COR-L47 (cell line): ENCODE measurements at places on chromosomes 7 and 10.

DNA sequence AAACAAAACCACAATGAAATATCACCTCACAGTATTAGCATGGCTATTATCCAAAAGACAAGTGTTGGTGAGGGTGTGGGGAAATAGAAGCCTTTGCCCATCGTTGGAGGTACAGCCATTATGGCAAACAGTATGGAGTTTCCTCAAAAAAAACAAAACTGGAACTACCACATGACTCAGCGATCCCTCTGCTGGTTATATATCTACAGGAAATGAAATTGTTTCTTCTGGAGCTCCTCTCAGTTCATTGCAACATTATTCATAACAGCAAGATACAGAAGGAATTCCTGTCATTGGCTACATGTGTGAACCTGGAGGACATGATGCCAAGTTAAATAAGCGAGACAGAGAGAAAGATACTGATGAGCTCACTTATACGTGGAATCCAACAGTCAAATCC lies 2.4 kb upstream of the UBE3C start:
- DNase-seq = no peak

DNA sequence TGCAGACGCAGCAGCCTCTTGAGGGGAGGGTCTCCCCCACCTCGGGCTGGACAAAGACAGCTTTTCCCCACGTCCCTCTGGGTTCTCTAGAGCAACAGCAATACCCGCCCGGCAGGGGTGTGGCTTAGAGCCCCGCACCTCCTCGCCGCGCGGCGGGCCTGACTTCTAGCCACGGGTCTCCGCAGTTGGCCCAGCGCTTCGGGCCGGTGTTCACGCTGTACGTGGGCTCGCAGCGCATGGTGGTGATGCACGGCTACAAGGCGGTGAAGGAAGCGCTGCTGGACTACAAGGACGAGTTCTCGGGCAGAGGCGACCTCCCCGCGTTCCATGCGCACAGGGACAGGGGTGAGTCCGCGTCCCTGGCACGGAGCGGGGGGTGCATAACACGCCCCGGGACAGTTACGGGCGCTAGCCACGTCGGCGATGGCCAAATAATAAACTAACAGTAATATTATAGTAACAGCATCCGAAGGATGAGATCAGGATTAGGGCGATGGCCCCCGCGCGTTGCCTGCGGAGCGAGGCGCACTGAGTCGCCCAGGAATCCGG lies 1.2 kb downstream of the CYP2E1 start:
- no peak for DNase-seq

DNA sequence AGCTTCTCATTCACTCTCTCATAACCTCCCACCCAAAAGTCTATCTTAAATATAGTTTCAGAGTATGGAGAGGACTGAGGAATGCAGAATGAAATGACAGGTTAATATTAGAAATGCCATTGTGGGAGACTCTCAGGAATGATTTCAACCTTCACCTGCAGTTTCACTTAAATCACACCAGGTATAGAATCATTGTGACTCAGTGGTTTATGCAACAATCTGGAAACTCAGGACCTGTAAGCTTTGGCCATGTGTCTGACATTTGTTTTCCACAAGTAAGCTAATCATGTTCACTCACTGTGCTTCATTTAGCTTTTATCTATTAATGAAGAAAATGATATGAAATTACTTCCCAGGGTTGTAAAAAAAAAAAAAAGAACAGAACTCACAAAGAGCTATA lies 8.7 kb upstream of the PTPN12 start:
- DNase-seq = no peak

DNA sequence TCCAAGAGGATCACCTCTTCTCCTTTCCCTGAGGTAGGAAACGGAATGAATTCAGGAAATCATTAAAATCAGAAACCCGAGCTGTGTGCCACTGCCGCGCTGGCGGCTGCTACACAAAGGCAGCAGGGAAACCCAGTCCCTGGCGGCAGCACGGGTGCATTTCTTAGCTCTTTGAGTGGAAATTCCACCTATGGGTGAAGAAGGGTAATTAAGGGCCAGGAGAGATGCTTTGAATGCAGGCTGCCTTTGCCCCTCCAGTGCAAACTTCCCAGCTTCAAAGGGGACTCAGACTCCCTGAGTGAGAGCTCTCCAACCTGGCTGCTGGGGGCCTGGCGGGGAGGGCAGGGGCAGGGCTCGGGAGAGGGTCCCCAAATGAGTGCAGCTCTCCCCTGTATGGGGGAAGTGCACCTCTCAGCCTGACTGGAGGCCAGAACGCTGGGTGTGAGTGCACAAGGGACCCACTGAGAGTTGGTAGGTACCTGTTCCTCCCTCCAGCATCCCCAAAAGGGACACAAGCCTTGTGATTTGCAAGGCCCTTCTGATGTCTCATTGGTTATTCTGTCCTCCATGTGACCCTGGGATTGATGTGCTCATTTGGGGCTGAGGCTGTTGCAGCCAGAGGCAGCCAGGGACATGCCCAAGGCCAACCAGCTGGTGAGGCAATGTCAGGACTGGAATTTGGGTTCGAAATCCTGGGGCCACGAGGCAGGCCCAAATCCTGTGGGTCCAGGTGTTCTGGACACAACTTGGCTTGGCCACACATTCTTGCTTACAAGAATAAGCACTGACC lies 16.3 kb upstream of the ZMIZ1 start:
- DNase-seq = peak; percentile 20

- DNase-seq = peak; percentile 40
Measured at GRCh38 chr10:129971381-129972144, 7.5 kb upstream of the EBF3 start.

DNA sequence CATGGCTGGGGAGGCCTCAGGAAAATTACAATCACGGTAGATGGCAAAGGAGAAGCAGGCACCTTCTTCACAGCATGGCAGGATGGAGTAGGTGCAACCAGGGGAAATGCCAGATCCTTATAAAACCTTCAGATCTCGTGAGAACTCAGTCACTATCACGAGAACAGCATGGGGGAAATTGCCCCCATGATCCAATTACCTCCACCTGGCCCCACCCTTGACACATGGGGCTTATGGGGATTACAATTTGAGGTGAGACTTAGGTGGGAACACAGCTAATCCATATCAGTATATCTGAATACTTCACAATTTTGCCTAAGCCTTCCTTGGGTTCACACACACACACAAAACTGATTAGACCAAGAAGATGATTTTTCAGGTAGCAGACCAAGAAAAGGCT lies 145.1 kb upstream of the COL1A2 start:
- no peak for DNase-seq

DNA sequence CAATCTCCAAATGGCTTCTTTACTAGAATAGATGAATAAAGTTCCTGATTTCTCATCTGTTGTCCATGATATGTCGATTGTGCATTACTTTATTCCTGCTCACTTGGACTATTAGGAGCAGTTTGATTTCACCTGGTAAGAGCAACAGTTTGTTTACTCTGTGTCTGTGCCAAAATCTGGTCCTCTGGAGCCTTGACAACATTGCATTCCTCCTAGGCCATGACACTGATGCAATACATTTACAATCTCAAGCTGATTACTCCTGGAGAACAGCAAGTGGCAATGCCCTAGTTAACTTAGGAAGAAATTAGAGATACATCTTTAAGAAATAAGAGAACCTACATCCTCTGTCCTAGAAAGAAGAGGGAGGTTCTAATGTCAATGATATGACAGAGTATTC lies 71.8 kb downstream of the SGCE start:
- DNase-seq = no peak

DNA sequence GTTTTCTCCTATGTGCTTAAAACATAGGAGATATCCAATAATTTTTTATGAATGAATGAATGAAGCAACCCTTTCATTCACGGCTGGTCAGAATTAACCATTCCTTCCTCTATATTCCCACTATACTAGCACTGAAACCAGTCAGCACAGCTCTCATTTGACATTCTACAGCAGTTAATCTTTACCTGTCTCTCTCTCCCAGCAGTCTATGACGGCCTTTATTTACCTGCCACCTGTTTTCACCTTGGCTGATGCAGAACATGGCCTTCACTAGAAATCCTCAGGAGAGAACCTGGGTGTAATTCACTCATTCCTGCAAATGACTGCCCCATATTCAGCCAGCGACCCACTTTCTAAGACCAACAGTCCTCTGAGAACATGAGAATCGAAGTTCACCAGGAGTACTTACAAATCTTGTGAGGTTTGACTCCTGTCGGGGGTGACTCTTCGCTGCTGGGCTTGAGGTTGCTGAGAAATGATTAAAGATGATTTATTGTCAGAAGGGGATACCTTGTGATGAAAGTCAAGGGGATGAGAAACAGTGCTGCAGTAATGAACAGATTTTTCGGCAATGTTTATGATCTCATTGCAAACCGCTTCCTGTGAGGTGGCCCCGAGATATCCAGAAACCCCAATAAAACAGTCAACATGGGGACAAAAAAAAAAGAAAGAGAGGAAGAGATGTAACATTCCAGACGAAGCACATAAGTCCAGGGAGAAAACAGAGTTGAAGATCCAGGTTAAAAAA lies 30.9 kb upstream of the PDLIM1 start:
- no peak for DNase-seq

GRCh38 chr10:117408436-117409384 lies 33.5 kb upstream of the PDZD8 start:
- DNase-seq = no peak

GRCh38 chr7:5217851-5218331 lies 27.9 kb downstream of the WIPI2 start:
- DNase-seq = no peak

DNA sequence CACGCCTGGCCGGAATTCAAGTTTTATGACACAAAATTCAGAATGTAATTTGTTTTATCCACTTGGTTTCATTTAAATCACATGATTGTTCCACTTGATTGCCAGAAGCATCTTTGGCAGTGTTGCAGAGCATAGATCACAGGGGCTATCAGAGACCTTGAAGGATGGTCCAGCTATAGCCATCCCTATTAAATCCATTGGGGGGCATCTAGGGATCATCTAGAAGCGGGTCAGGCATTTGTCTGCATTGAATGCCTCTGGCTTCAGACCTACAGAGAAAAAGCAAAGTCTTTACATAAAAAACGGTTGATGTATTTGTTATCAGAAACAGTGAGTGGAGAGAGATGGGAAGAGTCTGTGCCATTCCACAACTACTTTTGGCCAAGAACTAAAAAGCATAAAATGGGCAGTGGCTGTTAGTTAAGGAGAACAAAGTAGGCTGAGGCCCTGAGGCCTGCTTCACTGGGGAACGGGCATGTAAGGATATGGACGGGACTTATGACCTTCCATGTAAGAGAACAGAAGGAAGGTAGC lies 146.3 kb downstream of the NXPH1 start:
- no peak for DNase-seq

- no peak for DNase-seq
Measured at GRCh38 chr7:158358926-158359645, 228.5 kb downstream of the PTPRN2 start.

GRCh38 chr7:140489026-140489359 lies 9.7 kb upstream of the MKRN1 start:
- no peak for DNase-seq

GRCh38 chr10:14660831-14661230 lies 113.9 kb downstream of the FAM107B start:
- DNase-seq = no peak

DNA sequence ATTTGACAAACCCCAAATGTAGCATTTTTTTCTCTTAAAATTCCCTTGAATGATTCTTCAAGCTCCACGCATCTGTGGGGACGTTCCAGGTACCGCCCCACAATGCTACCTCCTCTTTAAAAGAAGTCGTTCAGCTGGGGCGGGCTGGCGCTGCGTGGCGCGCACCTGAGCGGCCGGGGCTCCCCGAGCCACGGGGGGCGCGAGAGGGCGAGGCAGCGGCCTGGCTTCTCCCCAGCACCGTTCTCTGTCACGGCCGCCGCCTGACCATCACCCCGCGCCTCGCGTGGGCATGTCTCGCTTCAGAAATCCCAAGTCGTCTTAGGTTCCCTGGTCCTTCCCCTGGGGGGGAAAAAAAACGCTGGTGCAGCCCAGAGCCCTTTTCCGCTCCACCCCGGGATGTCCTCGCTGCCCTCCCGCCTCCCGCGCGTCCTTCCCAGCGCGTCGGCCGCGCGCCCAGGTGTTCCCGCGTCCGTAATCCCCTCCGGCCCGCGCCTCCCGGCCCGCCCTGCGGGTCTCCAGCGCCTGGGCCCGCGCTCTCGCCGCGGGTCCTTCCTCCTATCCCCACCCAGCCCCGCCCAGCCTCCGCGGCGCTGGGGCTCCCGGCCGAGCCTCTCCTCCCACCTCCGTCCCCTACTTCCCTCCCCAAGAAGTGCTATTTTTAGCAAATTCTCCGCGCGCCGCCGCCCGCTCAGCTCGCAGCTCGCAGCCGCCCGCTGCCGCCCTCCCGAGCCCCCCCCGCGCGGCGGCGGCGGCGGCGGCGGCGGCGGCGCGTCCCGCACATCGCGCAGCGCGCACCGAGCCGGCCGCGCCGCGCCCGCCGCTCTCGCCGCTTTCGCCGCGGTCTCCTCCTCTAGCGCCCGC lies 58.7 kb upstream of the PRPS1L1 start:
- DNase-seq = peak; percentile 83

GRCh38 chr7:27211764-27212204 lies 11.9 kb upstream of the HOXA13 start:
- no peak for DNase-seq

DNA sequence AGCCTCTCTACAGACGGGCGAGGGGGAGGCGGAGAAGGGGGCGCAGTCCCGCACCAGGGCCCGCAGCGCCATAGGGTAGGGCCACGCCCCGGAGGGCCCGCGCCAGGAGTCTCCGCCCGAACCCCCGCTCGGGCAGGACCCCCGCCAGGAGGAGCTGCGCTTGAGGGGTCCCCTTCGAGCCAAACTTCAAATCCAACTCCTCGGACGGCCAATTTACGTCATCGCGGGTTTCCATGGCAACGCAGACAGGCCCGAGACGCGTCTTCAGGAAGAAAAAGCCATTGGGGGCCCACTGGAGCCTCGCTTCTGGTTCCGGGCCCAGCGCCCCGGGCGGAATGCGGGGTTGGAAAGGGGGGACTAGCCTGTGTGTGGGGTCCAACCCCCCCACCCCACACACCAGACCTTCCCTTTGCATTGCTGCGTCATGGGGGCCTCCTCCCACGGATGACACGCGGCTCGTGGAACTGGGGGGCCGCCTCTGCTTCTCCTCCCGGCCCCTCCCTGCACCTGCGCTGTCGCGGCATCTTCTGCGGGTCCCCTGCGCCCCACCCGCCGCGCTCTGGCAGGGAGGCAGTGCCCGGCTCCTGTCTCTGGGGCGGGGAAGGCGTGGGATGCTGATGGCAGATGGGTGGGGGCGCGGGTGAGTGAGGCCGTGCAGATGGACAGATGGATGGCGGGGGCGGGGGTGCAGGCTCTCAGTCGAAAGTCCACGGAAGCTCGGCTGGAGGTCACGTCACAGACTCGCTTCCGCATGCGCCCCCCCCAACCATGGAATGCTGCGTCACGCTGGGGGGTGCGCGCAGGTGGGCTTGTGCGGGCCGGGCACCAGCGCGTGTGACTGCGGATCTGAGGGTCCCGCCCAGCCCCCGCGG lies 1.2 kb downstream of the CALY start:
- DNase-seq = no peak

GRCh38 chr10:132479603-132480221 lies 57.9 kb upstream of the INPP5A start:
- DNase-seq = no peak
